ENCODE measurements at places on chromosomes 3 and 15.

DNA sequence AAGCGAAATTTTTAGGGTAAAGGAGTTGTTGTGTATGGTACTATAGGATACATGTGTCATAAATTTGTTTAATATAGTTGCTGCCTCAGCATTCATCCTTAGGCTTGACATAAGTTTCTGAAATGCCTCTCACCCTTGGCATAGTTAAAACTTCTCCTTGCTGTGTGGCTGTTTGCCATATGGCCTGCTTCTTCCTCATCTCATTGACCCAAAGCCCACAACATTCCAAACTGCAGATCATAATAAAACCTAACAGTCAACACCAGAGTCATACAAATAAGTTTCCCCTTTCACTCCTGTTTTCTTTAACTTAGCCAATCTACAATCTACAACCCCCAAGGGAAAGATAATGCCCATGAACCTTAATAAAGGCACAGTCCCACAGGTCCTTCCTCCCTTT is 136.6 kb downstream of the TMCC1 start:
- DNase-seq, result no peak

DNA sequence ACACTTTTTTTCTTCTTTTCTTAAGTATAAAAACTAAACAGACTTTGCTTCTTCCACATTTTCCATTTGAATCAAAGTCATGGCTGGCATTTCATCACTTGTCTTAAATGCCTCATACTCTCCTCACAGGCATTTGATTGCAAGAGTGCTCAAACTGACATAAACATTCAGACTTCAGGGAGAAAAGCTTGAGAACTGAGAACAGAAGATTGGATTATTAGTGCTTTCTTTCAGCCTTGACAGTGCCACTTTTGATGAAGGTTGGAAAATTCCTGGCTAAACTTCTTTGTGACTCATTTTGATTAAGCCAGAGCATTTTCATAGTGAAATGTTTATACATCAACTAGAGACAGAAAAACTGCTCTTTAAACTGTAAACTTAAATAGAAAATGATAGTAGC is 544.4 kb downstream of the DIPK2A start:
- DNase-seq, result no peak

DNA sequence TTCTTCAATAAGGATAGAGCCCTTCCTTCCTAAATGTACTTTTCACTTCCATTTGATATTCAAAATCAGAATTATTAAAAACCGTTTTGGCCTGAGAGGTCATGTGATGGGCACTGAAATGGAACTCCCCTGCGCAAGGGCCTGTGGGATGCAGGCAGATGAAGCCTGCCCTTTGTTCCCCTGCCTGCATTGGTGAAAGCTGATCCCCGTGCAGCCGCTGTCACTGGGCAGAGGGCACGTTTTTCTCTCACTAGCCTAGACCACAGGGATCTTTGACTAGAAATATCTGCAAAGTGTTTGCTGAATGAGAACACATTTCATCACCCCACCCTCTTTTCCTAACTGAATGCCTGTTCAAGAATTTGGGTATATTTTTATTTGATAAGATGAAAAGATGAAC is 74.9 kb downstream of the TIPARP start:
- DNase-seq, result no peak

DNA sequence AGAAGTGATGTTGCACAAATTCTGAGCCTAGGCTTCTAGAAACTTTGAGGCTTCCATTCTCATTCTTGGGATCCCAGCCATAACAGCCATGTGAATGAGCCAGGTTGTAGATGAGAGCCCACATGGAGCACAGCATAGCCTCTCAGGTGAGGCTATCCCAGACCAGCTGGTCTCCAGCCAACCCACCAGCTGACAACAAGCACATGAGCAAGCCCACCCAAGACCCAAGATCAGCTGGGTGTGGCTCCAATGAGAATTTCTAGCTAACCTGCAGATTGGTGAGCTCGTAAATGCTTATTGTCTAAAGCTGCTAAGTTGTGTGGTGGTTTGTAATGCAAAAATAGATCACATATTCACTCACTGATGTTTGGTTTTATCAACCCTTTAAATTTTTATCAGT is 14.4 kb downstream of the KY start:
- DNase-seq, result peak; percentile 28

GRCh38 chr3:189304465-189305351 is 132.9 kb downstream of the TPRG1 start:
- peak; percentile 43 for DNase-seq

DNA sequence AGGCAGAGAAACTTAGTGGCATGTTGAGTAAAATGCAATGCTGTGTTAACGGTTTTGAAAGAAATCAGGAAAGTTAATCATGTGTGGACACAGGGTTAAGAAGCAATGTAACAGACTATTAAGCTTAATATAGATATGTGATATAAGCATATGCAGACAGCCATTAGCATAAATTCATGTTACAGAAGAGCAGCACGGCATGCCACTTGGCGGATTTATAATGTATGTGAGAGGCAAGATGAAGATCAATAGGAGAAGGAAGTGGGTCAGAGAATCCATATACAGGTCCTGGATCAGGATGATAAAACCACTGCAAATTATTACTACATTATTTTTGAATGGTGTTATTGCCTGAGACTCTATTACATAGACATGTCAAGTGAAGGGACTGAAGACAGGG is 694.3 kb downstream of the MCTP2 start:
- no peak for DNase-seq

GRCh38 chr15:80121546-80121945 is 31.3 kb upstream of the FAH start:
- DNase-seq, result no peak

Data from H1 (cell line).